EL (cell line): ENCODE measurements at places on chromosomes 7 and 10.

DNA sequence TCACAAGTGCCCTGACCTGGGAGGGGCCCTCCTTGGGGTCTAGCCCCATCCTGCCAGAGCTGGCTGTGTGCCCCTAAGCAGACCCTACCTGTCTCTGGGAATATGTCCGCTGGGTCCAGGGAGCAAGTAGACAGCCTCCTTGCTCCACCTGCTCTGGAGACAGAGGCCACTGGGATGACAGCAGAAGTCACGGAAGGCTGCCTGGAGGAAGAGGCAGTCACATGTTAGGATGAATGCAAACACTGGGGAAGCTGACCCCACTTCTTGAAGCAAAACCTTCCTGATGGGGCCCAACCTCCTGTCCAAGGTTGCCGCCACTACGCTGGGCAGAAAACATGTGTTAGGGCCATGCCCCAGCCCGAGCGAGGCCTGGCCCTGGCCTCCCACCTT is 11.7 kb upstream of the LFNG start:
- DNase-seq = no peak

- no peak for DNase-seq
These were observed 35.9 kb downstream of the INSIG1 start for GRCh38 chr7:155333346-155334234.

DNA sequence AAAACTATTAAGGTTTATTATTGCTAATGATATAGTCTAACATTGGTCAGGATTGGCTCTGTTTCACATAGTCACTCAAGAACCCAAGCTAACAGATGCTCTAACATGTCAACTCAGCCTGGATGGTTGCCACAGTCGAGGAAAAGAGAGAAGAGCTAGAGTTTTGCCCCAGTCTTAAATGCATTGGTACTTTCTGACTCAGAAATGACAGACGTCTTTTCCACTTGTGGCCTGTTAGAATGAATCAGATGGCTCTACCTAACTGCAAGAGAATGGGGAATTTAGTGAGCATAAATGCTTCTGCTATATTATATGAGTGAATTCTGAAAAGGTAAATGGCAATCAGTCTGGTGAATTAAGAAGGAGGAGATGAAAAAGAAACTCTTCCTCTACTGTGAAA is 13.9 kb downstream of the HECTD2 start:
- peak; percentile 37 for DNase-seq

GRCh38 chr10:10630782-10631181 is 386.9 kb upstream of the CELF2 start:
- no peak for DNase-seq

- DNase-seq = no peak
These were observed 172.3 kb downstream of the AKR1D1 start for GRCh38 chr7:138248609-138249008.

- no peak for DNase-seq
These were observed 17.1 kb downstream of the STK17A start for GRCh38 chr7:43600056-43600455.
